Left renal cortex interstitium (tissue), 4 donors: ENCODE measurements at places on chromosomes 5 and 9. TPM values are rescaled to one million over a fixed set of nuclear protein-coding genes. Genes with fewer than 3 reads are reported as not detected.
A peak's percentile ranks its signal among the peaks of the same experiment; 100 is the strongest.

DNA sequence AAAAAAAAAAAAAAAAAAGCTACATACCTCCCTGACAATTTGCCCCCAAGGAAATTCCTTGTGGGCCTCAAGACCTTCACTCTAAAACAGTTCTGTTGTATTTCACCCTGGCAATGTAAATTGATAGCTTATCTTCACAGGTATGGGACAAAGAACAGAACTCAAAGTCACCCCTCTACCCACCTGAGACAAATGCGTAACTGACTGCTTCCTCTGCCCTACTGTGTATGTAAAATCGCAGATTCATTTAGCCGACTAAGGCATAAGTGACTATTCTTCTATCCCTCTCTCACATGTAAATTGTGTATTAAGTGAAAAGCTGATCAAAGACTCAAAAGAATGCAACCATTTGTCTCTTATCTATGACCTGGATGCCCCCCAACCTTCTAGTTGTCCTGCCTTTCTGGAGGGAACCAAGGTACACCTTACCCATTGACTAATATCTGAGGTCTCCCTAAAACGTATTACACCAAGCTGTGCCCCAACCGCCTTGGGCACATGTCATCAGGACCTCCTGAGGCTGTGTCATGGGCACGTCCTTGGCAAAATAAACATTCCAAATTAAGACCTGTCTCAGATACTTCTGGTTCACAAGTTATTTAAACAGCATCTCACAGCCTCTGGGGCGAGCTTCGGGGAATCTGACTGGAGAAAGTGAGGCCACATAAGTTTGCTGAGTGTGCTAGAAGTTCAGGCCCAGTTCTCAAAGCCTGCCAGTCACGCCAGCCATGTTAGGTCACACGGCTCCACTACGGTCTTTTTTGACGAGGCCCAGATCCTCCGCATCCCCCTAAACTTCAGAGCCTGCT, 954 bp downstream of the TBCA start:
- peak; percentile 52 for DNase-seq

DNA sequence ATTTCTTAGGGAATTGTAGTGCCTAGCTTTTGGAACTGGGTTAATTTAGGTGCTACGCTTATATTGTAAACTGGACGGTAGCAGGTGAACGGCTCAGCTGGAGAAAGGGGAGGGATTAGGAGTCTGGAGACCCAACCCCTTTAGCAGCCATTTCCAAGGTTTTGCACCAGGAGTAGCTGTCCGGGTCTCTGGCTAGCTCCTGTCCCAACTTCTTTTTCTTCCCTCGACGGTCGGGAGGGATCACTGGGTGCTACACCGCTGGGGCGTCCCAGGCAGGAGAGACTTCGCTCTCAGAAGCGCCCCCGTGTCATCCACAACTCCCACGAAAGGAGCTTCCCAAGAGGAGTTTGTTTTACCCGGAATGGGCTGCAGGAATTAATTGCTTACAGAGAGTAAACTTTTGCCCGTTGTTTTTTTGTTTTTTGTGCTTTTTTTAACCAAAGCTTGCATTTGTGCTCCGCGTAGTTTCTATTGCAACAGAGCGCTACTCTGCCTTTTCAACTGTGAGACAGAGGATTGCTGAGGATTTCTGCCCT, 1640.9 kb upstream of the C9orf72 start:
- no peak for DNase-seq

- DNase-seq = no peak
Measured at GRCh38 chr5:127417528-127417927, 99.9 kb upstream of the PRRC1 start.

- no peak for DNase-seq
Measured at GRCh38 chr5:11494340-11494739, 409.9 kb downstream of the CTNND2 start.

IL4 gene
- polyA plus RNA-seq = not detected

DNA sequence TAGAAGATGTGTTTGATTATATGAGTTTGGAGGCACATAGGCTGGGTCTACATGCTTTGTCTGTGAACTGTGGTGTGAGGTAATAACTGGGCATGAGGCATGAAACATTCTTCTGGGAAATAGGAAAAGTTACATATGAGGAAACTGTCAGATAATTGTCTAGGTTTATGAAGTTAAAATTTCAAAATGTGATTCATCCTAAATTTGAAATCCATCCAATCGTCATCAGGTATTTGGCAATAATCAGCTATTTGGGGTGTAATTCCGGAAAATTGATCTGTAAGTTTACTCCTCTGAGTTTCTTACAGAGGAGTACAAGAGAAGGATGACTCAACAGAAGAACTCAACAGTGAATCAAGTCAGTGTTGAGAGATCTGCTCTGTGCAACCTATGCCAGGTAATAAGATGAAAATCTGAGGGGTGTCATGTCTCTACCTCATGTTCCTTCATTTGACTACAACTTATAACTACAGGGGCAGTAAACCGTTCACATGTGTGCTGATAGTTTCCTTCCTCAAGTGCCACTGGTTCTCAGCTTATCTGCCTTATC, 1171.6 kb upstream of the CDH18 start:
- no peak for DNase-seq

- DNase-seq = no peak
Measured at GRCh38 chr5:102018690-102019089, 277.4 kb downstream of the SLCO4C1 start.

- no peak for DNase-seq
Measured at GRCh38 chr9:17521100-17521855, 57.6 kb upstream of the SH3GL2 start.

DNA sequence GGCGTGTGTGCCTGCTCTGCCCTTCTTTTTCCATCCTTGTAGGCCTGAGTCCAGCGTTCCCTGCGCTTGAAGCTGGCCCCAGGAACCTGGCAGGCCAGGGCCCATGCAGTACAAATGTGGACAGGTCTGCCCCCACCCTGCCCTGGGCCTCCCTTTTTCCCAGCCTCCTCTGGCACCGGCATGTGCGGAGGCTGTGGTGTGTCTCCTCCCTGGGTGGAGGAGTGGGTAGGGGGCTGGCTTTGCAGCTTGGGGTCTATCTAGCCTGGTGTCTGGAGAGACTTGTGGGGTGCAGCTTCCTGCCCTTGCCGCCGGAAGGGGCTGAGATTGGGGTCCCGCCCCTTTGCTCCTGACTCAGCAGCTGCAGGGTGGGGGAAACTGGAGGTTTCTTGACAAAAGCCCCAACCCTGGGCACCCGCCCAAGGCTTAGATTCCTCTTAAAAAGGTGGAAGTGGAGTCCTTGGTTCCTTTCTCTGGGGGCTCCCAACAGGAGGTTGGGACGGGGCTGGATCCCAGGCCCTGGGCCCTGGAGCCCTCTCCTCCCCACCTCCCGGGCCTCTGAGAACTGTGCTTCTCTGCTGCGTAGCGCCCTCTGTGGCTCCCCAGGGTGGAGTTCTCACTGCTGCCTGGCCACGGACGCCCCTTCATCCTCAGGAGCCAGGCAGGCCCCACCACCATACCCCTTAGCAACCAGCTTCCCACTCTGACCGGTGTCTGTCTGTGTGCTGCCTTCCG, 18.0 kb downstream of the RXRA start:
- DNase-seq = no peak

GRCh38 chr5:94031631-94032030, 290.2 kb upstream of the POU5F2 start:
- DNase-seq = no peak

DNA sequence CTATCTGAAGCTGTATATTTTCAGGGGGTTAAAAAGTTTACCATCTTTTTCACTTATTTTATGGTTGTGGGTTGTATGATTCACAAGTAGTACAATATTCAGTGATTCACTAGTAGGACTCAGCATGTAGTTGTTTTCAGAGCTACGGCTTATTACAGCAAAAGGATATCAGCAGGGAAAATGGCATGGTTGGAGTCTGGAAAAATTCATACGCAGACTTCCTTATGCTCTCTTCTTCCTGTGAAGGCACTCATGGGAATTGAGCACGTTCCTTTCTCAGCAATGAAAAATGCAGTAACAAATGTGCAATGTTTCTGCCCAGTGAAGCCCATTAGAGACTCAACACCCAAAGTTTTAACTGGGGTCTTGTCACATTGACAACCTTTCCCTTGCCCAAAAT, 250.5 kb downstream of the KCNN2 start:
- no peak for DNase-seq

DNA sequence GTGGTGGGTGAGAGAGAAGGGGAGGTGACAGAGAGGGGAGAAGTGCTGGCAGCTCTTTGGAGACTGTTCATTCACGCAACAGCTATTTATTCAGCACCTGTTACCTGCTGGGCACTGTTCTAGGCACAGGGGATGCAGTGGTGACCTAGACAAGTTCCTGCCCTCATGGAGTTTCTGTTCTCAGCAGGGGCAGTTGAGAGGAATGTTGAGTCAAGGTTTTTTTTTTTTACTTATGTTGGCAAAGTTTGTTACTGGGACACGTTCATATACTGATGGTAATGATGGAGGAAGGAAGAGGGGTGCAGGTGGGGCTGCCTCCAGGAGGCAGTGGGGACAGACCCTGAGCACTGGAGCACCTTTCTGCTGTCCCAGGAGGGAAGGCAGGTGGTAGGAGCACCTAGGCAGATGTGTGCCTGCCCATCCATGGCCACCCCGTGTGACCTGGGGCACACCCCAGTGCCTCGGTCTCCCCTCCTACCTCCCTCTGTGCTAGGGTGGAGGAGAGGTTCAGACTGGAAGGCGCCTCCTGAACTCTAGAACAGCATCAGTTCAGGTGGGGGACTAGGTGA, 49.4 kb upstream of the SLC25A51 start:
- no peak for DNase-seq
